ENCODE measurements at places on chromosomes 3 and 15. TPM values are rescaled to one million over a fixed set of nuclear protein-coding genes. Genes with fewer than 3 reads are reported as not detected.

Gene P2RY12
- total RNA-seq = 1.9 TPM

Gene GRIP2
- 1.9 TPM for total RNA-seq

Gene IGSF10
- total RNA-seq = 8.5 TPM

Gene IL5RA
- total RNA-seq = not detected

GRCh38 chr3:39346785-39347585, 17.5 kb downstream of the CCR8 start:
- no peak for DNase-seq

Gene CAMKV
- total RNA-seq = 0.67 TPM

Gene AGTR1
- total RNA-seq = 34.7 TPM

DNA sequence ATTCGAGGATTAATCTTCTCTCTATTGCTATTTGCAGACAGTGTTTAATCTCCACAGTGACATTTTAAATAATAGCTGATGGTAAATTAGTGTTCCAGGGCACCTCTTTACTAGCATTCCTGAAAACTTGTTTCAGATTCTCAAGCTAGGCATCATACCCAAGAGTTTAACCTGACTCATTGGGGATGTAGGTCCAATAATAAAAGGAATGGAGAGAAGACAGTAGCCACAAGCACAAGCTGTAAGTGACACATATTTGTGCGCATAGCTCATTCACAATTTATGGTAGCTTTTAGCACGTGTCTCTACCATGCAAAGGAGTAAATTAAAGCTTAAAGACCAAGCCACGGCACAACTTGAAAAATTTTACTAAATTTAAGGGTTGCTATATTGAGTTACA, 171.3 kb upstream of the FAM3D start:
- no peak for DNase-seq

Measured in adrenal gland (tissue), 19 donors.